Amniotic stem cell (primary cell): ENCODE measurements at places on chromosomes 6 and 20.

DNA sequence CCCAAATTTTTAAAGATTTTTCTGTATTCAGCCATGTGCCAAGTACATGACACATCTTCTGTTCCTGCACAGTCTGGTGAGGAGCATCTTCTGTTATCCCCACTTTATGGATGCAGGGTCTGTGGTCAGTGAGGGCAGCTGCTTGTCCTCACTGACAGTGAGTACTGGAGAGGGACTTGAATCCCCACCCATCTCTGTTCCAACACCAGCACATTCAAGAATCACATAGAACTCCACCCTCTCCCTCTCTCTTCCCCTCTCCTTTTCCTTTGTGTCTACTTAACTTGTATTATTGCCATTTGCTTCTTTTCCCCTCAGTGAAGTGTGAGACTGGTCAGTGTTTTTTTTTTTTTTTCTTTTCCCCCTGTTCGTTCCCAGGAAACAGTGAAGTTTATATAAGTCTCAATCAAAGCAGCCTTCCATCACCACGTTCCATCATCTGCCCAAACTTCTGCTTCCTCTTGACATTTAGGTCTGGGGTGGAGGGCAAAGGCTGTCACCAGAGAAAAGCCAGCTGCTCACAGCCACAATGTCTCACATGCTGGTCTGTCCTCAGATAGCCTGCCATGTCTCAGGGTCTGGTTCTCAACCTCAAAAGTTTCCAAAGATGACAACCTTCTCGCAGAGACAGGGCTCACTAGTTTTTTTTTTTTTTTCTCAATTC is 110.0 kb upstream of the SSTR4 start:
- no peak for DNase-seq

GRCh38 chr20:8709627-8710026 is 359.3 kb upstream of the PLCB4 start:
- DNase-seq, result no peak

DNA sequence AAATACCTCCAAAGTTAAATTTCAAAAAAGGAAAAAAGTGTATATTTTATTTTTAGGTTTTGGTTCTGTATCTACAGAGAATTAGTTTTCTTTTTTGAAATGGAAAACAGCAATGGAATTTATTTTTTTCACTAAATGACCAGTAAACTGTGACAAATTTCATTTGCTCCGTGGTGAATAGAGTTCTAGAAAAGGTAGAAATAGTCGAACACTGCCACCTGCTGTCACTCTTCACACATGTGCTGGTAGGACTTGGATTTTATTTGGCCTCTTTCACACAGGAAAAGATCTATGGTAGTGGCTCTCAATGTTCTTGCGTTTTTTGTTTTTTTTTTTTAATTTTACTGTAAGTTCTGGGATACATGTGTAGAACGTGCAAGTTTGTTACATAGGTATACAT is 312.5 kb downstream of the EYA4 start:
- DNase-seq, result peak; percentile 66

DNA sequence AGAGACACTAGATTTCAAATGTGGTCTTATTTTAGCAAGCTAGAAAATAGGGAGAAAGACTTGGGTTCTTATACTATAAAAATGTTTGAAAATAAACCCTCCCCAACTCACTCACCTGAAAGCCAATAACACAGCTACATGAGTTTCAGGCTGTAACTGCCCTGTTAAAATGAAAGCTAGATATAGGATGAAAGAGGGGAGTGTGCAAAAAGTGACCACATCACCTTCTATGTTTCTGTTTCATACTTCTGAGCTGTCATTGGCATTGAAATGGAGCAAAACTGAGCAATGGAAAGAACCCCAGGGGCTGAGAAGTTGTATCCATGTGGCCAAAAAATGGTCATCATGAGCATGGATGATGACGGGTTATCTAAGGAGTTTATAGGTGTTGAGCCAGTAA is 148.1 kb upstream of the TENT5A start:
- DNase-seq, result no peak

- DNase-seq, result no peak
Observed at GRCh38 chr6:165146456-165146855, 162.9 kb downstream of the C6orf118 start.

GRCh38 chr20:49510562-49511122 is 28.2 kb upstream of the KCNB1 start:
- peak; percentile 83 for DNase-seq

- no peak for DNase-seq
Observed at GRCh38 chr6:76490456-76490855, 418.0 kb upstream of the IMPG1 start.

- no peak for DNase-seq
Observed at GRCh38 chr20:50682065-50682464, 9.3 kb downstream of the RIPOR3 start.

DNA sequence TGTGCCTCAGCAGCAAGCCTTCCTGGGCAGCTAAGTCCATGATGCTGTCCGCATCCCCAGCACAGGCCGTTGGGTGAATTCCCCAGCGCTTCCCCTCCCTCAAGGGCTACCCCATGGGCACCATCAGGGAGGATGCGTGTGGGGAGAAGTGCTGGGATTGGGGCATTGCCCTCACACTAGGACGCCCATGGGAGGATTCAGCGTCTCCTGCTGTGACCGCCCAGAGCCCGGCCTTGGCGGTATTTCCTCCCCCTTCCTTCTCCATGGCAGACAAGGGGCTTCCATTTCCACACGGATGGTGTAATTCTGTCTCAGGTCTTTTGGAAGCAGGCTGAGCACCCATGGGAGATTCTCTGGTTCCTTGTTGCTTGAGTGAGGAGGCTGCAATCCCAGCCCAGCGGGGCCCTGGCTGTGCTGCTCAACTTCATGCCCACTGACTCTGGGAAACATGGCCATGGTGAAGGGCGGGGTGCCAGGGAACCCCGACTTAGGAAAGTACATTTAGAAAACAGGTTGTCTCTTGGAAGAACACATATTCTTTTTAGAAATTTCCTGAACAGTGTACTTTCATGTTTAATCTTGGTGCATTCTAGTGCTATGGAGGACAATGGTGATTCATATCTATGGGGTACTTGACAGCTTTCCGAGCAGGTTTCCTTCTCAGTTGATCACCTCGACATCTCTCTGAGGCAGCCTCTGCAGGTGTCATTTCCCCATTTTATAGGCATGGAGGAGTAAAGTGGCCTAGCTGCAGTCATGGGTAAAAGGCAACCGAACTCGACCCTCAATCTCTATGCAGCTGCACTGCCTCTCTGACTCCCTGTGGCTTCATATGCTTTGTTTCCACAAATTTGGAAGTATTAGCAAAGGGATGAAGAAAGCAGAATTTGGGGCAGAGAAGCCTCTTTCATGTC is 178.2 kb upstream of the CST7 start:
- DNase-seq, result no peak

GRCh38 chr6:170122651-170123050 is 168.2 kb downstream of the DLL1 start:
- no peak for DNase-seq

DNA sequence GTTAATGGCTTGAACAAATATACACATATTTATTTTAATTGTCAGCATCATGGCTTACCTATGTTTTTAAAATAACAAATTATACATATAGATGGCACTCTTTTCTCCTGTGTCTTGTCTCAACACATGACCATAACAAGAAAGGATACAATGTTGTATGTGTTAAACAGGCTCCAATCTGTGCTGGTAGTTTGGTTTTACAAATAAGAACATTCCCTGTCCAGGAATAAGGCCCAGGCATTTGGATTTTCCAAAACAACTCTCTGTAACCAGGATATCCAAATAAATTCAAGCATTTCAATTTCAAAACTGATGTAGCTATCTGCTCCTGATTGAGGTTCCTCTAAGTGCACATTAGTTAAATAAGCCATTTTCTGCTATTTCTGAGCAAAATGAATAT is 17.1 kb downstream of the METTL24 start:
- no peak for DNase-seq

GRCh38 chr6:7021301-7021700 is 86.5 kb upstream of the RREB1 start:
- DNase-seq, result no peak

GRCh38 chr20:43191946-43192863 is 2.5 kb upstream of the PTPRT start:
- no peak for DNase-seq

GRCh38 chr20:13868331-13868730 is 83.5 kb downstream of the NDUFAF5 start:
- DNase-seq, result no peak
